ENCODE measurements at places on chromosomes 16 and 17.

GRCh38 chr16:84495506-84495905 lies 9.0 kb downstream of the MEAK7 start:
- DNase-seq: no peak

DNA sequence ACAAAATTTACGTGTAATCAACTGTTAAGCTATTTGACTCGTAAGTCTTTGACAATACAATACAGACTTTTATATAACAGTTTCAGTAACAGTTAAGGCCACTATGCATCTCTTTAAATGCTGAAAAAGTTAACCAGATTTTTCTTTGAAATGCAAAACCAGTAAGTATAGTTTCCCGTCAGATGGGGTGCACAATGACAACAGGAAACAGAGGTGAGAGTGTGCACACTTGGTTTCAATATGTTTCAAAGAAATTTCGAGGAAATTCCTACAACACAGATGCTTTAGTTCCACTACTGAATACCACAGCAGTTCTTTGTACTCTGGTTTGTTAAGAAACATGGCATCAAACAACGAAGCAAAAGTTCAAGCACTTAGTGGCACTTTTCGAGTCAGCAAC lies 48.4 kb downstream of the RNF157 start:
- no peak for DNase-seq

DNA sequence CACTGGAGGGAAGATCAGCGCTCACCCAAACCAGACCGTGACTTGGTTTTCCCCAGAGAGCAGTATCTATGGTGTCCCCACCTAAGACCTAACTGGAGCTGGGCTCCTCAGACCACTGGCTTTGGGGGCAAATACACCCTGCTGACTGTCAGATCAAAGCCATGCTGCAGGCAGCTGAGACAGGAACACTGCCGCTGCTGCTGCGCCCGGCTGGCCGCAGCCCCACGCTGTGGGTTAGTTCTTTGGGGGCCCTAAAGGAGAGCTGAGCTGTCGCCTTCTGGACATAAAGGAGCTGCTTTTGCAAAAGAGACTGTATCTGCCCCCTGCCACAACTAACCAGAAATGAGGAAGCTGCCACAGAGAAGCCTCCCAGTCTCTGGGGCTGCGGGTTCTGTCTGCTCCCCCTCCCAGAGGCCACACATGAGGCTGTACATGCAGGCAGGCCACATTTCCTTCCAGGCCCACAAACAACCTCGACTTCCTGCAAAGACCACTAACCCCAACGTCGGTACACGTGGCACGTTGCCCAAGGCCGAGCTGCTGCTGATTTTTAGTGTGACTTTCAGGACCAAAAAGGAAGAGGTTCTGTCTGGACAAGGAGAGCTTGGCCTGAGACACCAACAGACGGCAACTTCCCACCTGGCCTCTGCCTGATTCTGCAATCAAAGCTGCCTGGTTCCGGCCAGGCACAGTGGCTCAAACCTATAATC lies 18.2 kb upstream of the ABR start:
- DNase-seq: peak; percentile 37

DNA sequence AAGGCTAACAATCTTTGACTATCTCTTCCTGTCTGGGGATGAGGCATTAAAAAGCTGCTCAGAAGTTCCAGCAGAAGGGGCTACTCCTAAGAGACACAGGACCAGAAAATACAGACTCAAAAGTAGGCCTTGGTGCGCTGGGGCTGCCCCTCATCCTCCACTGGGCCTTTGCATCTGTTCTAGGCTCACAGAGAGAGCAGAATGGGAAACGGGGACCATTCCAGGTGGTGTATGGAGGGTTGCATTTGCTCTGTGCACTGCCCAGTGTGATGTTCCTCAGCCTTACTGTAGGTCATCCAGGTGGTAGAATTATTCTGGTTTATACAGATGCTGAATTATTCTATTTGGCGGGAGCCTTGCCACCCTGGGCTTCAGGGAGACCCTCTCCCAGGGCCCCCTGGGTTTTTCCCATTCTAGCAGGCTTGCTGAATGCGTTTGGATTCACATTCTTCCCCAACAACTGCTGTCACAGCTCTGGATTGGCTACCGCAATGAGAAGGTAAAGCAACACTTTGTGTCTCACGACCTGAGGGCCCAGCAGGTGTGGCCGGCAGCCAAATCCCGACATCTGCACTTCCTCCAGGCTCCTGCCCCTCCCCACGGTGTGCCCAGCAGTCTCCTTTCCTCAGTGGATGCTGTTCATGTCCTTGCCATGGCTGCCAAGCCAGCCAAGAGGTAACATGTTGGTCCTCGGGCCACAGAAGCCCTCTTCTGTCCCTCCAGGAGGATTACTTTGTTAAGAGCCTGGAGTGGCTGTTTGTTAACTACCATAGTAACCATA lies 25.0 kb upstream of the ZNHIT3 start:
- no peak for DNase-seq

- DNase-seq: no peak
Measured at GRCh38 chr16:48811478-48811877, 201.5 kb upstream of the N4BP1 start.

- no peak for DNase-seq
Measured at GRCh38 chr16:77327717-77328116, 107.1 kb downstream of the ADAMTS18 start.

- no peak for DNase-seq
Measured at GRCh38 chr17:40953881-40954280, 12.9 kb downstream of the KRT39 start.

GRCh38 chr17:4853208-4853671 lies 20.1 kb downstream of the MINK1 start:
- peak; percentile 5 for DNase-seq

DNA sequence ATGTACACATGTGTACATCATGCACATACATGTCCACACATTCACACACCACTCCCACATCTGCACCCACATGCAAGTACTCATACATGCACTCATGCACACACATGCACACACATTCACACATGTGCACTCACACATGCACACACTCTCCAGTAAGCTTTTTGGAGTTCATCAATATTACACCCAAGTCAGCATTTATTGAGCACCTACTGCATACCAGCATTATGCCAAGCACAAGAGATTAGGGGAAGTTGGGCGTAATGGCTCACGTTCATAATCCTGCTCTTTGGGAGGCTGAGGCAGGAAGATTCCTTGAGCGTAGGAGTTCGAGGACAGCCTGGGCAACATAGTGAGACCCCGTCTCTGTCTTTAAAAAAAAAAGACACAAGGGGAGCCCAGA lies 87.6 kb upstream of the HSBP1 start:
- DNase-seq: no peak

- DNase-seq: peak; percentile 95
Measured at GRCh38 chr17:64496786-64497564, at the start of gene POLG2. TSS of gene POLG2 (minus strand) at chr17:64497054. CDS start at chr17:64496968, 86 bp downstream.

DNA sequence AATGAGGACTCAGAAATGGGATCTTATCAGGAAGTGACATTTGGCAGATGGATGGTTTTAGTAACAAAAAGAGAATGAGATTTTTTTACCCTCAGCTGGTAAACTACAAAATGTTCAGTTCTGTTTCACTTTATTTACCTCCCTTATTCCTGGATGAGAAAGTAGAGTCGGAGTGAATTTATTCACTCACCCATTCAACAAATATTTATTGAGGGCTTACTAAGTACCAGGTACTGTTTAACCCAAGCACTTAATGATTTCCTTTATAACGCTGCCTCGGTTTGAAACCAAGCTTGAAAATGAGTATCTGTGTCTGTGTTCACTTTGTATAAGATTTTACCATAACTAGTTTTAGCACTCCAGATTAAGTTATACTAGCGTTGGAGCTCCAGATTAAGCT lies 38.1 kb downstream of the CDRT15 start:
- no peak for DNase-seq

DNA sequence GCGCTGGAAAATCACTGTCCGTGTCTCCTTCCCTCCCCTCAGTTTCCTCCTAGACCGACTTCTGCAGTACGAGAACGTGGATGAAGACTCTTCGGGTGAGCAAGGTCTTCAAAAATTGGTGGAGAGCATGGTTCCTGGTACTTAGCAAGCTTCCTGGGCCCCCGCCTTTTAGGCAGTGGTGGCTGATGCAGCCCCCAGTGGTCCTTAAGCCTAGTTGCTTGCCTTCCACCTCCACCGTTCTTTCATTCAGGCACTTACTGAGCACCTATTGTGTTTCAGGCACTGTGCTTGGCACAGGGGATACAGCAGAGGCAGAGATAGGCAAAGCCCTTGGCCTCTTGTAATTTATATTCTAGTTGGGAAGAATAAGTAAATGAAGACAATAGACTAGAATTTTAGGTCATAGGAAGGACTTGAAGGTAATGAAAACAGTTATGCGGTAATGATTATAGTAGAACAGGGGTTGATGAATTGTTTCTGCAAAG lies 767 bp downstream of the INO80E start:
- no peak for DNase-seq

DNA sequence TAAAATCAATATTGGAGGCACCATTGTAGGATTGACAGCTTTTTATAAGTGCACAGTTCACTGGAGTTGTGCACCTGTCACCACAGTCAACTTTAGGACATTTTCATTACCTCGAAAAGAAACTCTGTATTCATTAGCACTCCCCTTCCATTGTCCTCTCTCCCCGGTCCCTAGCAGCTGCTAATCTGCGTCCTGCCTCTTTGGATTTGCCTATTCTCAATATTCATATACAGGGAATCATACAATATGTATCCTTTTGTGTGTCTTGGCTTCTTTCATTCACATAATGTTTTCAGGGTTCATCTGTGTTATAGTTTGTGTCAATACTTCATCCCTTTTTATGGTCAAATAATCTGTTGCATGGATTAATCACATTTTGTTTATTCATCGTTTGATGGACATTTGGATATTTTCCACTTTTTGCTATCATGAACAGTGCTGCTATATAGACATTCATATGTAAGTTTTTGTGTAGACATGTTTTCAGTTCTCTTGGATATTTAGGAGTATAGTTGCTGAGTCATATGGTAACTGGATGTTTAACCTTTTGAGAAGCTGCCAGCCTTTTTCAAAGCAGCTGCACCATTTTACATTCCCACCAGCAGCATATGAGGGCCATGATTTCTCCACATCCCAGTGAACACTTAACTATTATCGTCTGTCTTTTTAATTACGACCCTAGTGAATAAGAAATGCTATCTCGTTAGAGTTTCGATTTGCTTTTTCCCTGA lies 9.8 kb downstream of the DNAJA3 start:
- DNase-seq: no peak

DNA sequence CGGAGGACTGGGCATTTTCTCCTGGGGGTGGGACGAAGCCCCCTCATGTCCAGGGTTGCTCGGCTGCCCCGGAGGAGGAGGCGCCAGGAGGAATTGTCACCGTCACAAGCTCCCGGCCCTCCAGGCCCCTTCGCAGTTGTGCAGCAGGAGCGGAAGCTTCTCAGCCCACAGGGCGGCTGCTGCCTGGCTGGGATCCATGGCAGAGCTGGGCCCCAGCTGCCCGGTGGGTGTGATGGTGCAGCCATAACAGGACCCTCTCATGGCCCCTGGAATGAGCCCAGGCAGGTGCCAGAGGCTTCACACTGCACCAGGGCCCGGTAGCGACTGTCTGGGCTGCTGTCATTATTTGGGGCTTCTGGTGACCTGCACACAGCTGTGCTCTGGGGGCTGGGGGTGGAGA lies 54.9 kb upstream of the GNG13 start:
- no peak for DNase-seq

DNA sequence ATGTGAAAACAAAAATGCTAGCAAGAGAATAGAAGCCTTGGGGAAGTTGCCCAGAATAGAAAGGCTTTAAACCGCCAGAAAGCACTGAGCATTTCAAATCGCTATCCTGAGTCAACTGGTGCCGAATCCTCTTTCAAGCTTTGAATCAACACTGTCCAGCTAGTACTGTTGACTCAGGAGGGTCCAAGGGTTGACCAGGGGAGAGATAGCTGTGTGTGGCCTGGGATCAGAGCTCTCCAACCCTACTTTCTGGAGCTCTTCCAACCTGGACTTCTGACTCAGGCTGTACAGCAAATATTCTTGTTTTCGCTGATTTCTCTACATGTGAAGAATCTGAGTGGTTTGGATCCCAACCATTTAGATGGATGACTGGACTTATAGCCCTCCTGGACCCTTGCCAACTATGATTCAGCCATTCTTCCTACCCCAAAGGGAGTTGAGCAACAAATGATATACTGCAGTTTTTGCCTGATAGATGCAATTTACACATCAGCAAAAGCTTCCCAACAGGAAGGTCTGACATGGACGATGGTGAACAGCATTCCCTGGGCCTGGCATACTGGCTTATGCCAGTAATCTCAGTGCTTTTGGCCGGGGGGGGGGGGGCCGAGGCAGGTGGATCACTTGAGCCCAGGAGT lies 154.0 kb upstream of the SDK2 start:
- DNase-seq: no peak

GRCh38 chr16:14501331-14502255 lies 128.5 kb downstream of the PARN start:
- no peak for DNase-seq

DNA sequence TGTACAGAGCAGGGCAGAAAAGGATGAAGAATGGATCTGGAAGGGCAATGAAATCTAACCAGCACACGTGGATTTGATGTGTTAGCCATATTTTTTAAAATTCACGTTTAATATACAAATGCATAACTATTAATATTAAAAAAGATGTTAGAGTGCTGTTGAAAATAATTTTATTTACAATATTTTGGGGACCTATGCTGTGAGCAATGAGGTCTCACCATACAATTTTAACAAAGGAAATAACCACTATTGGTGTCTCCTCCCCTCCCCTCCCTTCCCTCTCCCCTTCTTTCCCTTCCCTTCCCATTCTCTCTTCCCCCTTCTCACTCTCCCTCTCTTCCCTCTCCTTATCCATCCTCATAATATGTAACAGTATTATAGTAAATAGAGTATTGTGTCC lies 64.2 kb upstream of the GPR139 start:
- no peak for DNase-seq

- peak; percentile 66 for DNase-seq
Measured at GRCh38 chr17:7323731-7324437, 5.3 kb downstream of the NEURL4 start.

DNA sequence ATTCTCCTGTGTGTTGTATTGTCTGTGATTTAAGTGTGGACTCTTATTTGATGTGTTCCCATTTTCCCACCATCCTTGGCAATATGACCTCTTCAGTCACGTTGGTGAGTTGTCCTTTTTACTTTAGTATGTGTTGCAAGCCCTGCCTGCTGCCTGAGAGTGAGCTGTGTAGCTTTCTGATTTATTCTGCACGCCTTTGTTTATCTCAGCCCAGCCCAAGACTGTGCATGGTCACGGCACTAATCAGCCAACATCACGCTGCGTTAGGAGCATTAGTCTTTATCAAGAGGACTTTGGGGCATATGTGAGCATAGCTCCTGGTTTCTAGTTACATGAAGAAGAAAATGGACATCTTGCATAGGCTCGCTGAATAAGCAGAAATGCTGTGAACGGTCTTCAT lies 6.0 kb downstream of the TOM1L1 start:
- DNase-seq: no peak

All from T-helper 9 cell (primary cell).